Stimulated activated CD8-positive, alpha-beta memory T cell treated with anti-CD3 and anti-CD28 coated beads, Interleukin-7, amount 100 ng/mL, for 24 hours (primary cell): ENCODE measurements at places on chromosomes 11 and 22.

- DNase-seq, result peak; percentile 44
Measured at GRCh38 chr11:60978546-60979380, 7.3 kb downstream of the CD6 start.

- no peak for DNase-seq
Measured at GRCh38 chr22:37165940-37166674, 16.4 kb upstream of the IL2RB start.

- no peak for DNase-seq
Measured at GRCh38 chr22:38442967-38443627, 11.9 kb downstream of the KCNJ4 start.

DNA sequence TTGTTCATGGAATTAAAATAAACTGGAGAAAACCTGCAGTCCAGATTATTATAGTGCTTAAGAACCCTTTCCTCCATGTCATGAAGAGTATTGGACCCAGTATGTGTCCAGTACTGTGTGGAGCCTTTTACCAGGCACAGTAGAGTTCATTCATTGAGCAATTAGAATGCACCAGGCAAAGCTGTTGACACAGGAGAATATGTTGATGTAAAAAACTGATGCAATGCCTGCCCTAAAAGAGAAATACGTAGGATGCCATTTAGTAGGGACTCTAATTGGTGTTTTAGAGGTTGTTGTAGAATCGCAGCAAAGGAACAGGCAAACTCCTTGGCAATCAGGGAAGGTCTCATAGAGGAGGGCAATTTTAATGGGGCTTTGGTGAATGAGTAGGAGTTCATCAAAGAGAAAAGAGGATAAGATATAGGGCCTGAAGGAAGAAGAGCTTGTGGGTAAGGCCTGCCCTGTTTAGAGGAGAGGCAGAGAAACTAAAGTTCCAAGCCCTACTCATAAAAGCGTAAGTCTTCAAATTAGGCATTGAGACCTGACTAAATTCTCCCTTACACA lies 126.4 kb downstream of the SEZ6L start:
- DNase-seq, result no peak

DNA sequence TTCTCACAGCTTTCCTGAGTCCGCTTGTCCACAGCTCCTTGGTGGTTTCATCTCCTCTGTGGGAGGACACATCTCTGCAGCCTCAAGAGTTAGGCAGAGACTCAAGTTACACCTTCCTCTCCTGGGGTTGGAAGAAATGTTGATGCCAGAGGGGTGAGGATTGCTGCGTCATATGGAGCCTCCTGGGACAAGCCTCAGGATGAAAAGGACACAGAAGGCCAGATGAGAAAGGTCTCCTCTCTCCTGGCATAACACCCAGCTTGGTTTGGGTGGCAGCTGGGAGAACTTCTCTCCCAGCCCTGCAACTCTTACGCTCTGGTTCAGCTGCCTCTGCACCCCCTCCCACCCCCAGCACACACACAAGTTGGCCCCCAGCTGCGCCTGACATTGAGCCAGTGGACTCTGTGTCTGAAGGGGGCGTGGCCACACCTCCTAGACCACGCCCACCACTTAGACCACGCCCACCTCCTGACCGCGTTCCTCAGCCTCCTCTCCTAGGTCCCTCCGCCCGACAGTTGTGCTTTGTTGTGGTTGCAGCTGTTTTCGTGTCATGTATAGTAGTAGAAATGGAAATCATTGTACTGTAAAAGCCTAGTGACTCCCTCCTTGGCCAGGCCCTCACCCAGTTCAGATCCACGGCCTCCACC lies 11.7 kb downstream of the RASD2 start:
- DNase-seq, result peak; percentile 62

DNA sequence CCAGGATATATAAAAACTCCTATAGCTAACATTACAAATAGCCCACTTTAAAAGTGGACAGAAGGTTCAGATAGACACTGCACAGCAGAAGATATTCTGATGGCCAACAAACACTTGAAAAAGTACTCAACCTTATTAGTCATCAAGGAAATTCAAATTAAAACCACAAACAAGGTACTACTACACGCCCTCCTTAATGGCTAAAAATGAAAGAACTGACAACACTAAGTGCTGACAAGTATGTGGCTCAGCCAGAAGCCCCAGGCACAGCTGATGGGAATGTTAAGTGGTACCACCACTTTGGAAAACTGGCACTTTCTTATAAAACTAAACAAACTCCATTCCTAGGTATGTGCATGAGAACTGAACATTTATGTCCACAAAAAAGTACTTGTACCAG lies 320.1 kb downstream of the TBC1D22A start:
- DNase-seq, result no peak
